Stimulated activated naive CD4-positive, alpha-beta T cell treated with Interleukin-2 at 50 U/mL for 16 hours (primary cell): ENCODE measurements at places on chromosomes 4 and X.

GRCh38 chr4:54942721-54943120, 182.7 kb downstream of the KDR start:
- peak; percentile 10 for DNase-seq

GRCh38 chr4:55512922-55513571, 33.7 kb downstream of the CLOCK start:
- DNase-seq = no peak

GRCh38 chr4:138400066-138400465, 157.9 kb upstream of the SLC7A11 start:
- no peak for DNase-seq

- DNase-seq = no peak
Observed at GRCh38 chr4:78747475-78747922, 28.7 kb upstream of the BMP2K start.

- no peak for DNase-seq
Observed at GRCh38 chr4:117134386-117134785, 49.0 kb upstream of the TRAM1L1 start.

DNA sequence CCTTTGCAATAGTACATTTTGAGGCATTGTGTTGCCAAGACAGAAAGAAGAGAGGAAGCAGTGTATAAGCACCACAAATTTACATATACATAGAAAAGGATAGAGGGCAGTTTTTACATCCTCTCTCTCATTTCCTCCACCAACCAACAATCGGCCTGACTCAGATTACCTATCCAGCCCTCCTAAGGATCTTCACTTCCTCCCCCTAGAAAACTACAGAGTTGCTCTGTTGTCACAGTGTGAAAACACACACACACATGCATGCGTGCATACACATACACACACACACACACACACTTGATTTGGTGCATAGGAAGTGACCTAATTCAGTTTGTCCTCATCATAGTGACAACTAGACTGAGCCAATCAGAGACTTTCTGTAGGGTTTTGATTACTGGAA, 98.8 kb upstream of the SPRY1 start:
- DNase-seq = no peak

DNA sequence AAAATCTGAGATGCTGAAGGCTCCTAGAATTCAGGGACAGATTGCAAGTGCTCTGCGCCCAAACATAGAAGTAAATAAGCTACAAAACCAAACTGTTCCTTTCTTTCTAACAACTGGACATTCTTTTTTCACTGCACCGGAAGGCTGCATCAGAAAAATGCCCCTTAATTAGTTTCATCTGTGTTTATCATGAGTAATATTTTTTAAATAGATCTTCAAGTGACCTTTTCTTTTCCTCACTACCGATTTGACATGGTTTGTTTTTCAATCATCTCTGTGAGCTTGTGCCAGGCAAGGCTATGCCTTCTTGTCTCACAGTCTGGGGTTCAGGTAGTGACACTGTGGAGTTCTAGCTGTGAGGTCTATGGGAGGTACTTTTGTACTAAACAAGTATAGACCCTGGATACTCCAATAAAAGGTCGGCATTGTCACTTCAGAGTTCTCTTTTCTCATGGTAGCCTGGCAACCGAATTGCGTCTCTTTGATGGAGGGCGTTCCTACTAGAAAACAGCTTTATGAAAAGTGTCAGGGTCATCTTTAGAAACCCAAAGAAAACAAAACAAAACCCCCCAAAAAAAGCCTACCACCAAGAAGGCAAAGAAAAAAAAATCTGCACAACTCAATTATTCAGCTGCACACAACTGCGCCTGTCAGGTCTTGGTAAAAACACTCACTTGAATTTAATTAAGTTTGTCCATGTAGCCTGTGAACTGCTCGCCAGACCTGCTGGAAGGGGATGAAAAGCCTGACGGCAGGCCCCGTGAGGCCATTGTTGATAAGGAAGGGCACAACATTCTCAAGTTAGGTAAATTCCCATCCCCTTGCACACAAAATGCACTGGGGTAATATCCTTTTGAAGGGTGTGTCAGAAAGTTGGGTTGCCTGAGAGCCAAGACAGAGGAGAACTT, 22.8 kb upstream of the ADAMTS3 start:
- DNase-seq = no peak

DNA sequence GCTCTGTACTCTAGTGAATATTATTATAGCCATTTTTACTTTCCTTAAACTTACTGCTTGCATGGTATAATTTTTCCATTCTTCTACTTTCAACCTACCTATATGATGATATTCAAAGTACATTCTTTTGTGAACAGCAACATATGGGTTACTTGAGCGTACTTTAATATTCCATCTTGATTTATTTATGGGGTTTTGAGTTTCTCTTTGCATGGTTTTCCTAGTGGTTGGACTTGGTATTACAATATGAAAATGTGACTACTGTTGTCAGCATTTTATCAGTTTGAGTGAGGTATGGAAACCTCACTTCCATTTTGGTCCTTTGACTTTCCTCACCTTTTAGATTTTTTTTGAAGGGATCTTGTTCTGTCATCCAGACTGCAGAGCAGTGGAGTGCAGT, 35.9 kb downstream of the ADGRG4 start:
- DNase-seq = no peak

DNA sequence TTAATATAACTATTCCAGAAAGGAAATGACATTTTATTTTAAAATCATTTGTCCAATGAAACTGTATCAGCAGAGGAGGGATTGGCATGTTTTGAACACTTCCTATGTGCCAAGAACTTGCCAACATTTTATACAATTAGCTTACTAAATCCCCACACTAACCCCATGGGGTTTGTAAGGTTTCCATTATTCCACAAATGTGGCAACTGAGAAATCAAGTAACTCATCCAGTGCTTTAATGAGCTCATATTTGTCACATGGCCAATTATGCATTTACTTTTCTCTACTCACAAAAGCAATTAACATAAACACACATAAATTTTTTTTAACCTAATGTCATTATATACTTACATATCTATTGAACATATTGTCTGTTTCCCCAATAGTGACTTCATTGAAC, 37.3 kb downstream of the MANBA start:
- no peak for DNase-seq

- DNase-seq = no peak
Observed at GRCh38 chrX:110734894-110735541, 60.6 kb downstream of the CHRDL1 start.

GRCh38 chr4:33725861-33726260, 2518.5 kb downstream of the ARAP2 start:
- no peak for DNase-seq

DNA sequence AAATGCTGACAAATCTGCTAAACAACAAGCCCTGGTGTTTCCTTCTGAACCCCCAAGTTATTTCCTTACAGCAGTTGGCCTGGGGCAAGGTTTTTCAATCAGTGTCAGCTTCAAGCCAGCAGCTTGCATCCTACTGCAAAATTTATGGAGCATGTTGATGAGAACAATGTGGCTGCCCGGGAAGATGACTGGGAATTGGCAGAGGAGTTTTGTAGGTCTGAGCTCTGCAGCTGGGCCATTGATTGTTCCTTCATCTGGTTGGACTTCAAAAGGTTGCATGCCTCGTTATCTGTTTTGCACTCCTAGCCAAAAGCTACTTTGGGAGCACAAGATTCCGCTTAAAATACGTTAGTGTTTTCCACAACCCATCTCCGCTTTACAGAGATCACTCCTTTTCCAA, 1030.3 kb upstream of the LCORL start:
- DNase-seq = no peak

GRCh38 chrX:152520653-152521052, 69.5 kb upstream of the GABRA3 start:
- DNase-seq = no peak

- no peak for DNase-seq
Observed at GRCh38 chrX:125266153-125266660, 53.5 kb upstream of the TEX13C start.

DNA sequence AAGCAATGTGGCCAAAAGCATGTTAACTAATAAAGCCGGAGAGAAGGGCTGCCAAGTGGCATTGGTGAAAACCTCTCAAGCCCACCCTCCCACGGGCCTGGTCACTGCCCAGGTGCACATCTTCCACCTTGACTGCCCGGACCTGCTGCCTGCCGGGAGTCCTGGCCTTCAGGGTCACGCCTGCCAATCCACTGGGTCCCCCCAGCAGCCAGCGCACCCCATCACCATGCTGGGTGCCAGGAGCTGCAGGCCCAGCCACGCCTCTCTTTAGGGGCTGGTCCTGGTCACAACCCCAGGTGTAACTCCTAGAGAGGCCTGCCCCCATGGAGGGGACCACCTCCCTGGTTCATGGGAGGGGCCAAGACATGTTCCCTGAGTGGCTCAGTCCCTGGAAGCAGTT, 66.4 kb downstream of the PSAPL1 start:
- no peak for DNase-seq

GRCh38 chrX:64205441-64205734, at the start of gene AMER1:
AMER1 (minus strand) TSS chrX:64205708; CDS start chrX:64193286, 12,422 bp downstream.
- DNase-seq = peak; percentile 49
